ENCODE measurements at places on chromosomes 5 and 9.

DNA sequence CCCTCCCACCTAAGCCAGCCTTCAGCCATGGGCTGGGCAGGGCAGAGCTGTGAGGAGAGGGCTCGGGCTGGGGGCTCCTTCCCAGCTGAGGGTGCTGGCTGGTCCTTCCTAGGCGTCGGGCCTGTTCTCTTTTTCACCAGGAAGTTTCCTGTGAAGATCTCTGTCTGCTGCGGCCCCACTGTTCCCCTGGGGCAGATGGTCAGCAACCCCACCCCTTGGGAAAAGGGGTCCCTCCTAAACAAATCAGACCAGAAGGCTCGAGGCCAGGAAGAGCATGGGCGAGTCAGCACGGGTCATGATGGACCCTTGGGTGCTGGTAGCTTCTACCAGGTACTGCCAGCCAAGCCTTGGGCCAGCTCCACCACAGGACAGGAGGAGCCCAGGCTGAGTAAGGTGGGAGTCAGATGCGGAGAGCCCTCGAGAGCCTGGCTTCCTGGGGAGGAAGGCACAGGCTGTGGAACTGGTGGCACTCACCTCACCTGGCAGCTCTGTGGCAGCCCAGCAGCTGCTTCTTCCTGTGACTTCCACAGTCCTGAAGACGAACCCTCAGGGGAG is 3.5 kb downstream of the CACNA1B start:
- DNase-seq, result no peak

- no peak for DNase-seq
Observed at GRCh38 chr5:165231821-165232508, 1726.5 kb downstream of the MAT2B start.

GRCh38 chr5:89343666-89344065 is 460.7 kb upstream of the MEF2C start:
- DNase-seq, result peak; percentile 33

GRCh38 chr5:94288937-94289336 is 329.5 kb downstream of the KIAA0825 start:
- DNase-seq, result no peak

- DNase-seq, result no peak
Observed at GRCh38 chr5:172953776-172954675, 5.2 kb upstream of the RPL26L1 start.

DNA sequence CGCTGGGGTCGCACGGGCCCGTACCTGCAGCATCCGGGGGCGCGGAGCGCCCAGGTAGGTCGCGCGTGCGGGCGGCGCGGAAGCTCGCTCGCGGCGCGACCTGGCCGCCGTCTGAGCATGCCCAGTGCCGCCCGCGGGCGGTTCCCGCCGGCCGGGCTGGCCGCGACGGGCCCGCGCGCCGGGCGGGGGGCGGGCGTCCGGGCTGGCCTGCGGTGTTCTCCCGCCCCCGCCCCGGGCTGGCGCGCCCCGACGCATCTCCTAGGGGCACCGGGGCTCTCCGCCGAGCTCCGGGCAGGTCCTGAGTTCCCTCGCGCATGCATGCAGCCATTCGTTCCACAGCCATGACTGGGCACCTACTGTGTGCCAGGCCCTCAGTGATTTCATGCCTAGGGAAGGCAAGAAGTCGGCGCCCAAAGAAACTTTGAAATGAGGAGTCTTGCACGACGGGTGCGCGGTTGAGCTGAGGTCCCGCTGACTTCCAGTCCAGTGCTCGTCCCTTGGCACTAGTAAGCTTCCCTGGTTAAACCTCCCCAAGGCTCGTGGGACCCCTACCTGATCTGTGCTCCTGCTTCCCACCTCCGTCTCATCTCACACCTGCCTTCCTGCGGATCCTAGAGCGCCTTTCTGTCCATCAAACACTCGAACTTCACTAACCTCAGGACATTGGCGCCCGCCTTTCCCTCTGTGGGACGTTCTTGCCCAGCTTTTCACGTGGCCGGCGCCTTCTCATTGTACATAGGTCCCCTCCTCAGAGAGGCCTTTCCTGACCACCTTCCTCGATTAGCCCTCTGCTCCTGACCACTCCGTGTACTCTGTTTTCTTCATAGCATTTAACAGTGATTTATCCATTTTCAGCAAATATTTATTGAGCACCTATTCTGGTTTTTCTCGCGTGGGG is at the start of gene PTPN3:
Gene PTPN3 (minus strand): TSS at position 113 of the 898 bp plus-strand sequence. CDS start 34,873 bp downstream, outside the sequence.
- DNase-seq, result no peak
